ENCODE measurements at places on chromosomes 4 and X.
A peak's percentile ranks its signal among the peaks of the same experiment; 100 is the strongest.

DNA sequence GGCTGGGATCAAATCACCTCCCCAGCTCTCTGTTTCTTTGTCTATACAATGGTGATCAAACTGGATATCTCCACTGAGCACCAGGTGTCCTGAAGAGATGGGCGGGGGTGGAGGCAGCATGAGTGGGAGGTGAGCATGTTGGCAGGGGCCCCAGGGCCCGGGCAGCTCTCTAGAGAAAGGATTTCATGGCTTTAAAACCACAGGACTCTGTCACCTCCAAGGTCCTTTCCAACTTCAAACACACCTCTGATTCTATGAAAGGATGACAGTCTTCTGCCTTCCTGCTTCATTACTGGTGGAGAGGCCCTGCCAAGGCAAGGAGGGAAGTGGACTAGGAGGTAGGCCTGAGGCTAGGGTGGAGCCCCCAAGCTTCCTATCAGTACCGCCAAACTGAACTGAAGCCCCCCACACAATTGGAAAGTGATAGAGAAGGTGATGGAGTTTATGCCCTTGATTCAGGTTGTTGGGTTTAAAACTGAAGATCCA, 38.6 kb downstream of the TRIM2 start:
- DNase-seq = no peak

GRCh38 chrX:28549838-28550237, 37.4 kb upstream of the IL1RAPL1 start:
- no peak for DNase-seq

GRCh38 chrX:153554519-153555167, 37.2 kb downstream of the ATP2B3 start:
- DNase-seq = peak; percentile 28

GRCh38 chrX:120746153-120746552, 116.3 kb upstream of the C1GALT1C1 start:
- no peak for DNase-seq

- DNase-seq = no peak
Measured at GRCh38 chr4:147284256-147284835, 196.6 kb upstream of the EDNRA start.

GRCh38 chr4:62135565-62136156, 935.5 kb downstream of the ADGRL3 start:
- no peak for DNase-seq

DNA sequence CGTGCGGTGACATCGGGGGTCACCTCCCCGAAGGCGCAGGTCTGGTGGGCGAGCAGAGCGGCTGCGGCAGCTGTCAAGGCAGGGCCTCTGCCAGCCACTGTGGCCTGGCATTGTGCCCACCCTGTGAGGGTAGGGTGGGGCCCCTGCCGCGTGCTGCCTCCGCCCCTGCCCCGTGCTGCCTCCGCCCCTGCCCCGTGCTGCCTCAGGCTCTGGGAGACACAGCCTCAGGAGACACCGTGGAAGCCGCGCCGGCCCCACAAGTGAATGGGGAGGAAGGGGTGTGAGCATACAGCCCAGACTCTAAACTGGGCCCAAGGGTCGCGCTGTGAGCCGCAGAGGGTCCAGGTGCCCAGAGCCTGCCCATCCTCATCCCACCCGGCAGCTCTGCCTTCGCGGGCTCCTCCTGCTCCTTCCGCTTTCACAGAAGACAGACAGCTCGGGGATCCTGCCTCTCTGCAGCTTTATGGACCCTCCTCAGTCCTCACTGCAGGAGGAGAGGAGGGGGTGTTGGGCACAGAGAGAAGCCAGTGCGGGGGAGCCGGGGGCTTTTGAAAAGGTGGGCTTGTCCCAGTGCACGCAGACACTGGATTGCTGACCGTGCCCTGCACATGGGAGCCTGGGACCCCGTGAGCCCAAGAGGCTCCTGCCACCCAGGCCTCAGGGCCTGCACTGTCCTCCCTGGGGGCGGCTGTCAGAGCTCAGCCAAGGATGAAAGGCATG, 27.4 kb downstream of the PCGF3 start:
- no peak for DNase-seq

GRCh38 chrX:68978255-68978654, 149.4 kb downstream of the EFNB1 start:
- DNase-seq = no peak

- no peak for DNase-seq
Measured at GRCh38 chrX:148722966-148723365, 222.5 kb downstream of the AFF2 start.

GRCh38 chr4:5710961-5711478, at the start of gene EVC:
Gene EVC, plus strand, starts transcription at chr4:5711201. Its CDS starts 180 bp downstream, at chr4:5711381.
- no peak for DNase-seq

- DNase-seq = no peak
Measured at GRCh38 chr4:33200377-33200776, 2480.2 kb downstream of the PCDH7 start.

Data from activated naive CD4-positive, alpha-beta T cell (primary cell).